ENCODE measurements at places on chromosomes 16 and 17. TPM values are rescaled to one million over a fixed set of nuclear protein-coding genes. Genes with fewer than 3 reads are reported as not detected.

GRCh38 chr16:76899767-76900166 is 291.2 kb upstream of the MON1B start:
- no peaks in the 10 kb centered on the region for H3K4me1 ChIP-seq
- no peak overlapping the region for H3K4me3 ChIP-seq
- DNase-seq: no peak

Gene GPR142
- total RNA-seq: not detected

DNA sequence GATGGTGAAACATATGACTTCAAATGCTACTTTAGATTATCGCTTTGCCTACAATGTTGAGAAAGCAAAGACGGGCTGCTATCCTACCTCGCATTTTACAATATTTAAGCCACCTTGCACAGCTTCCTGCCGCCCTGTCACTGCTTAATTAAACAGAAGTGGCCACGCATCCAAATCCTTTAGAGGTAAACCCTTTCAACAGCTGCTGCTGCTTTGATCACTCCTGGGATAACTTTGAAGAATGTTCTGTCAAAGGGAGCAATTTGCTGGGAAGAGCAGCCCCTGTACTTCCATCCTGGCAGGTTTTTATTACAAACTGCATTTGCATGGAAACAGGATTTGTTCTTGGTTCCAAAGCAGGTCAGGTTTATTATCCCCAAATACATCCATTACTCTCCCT is 24.2 kb upstream of the SSTR2 start:
- H3K4me3 ChIP-seq: no peak overlapping the region
- DNase-seq: no peak
- H3K36me3 ChIP-seq: no peaks in the 10 kb centered on the region
- H3K27ac ChIP-seq: no peak overlapping the region

Gene CHST6
- 0.17 TPM for total RNA-seq

Gene ODAD4
- 1.3 TPM for total RNA-seq

Gene DNAH9
- total RNA-seq: 3.0 TPM

- H3K4me1 ChIP-seq: no peaks in the 10 kb centered on the region
- peaks cover 30% of the 10 kb centered on the region for H3K27me3 ChIP-seq
- no peak for DNase-seq
- no peaks in the 10 kb centered on the region for H3K36me3 ChIP-seq
- no peak overlapping the region for H3K4me3 ChIP-seq
Measured at GRCh38 chr17:33055171-33055611, 63.5 kb downstream of the SPACA3 start.

DNA sequence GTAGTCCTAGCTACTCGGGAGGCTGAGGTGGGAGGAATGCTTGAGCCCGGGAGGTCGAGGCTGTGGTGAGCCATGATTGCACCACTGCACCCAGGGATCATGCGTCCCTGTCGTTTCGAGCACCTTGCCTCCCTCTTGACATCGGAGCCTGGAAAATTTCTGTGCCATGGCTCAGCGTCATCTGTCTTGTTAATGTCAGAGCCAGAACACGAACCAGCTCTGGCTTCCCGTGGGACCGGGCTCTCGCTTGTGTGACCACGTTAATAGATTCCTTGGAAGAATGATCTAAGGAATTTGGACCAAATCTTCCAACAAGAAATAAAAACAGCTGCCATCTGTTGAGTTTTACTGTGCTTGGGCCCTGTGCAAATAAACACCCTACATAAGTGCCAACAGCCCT is 117.7 kb downstream of the ABCC1 start:
- no peaks in the 10 kb centered on the region for H3K27me3 ChIP-seq
- peaks cover 36% of the 10 kb centered on the region for H3K36me3 ChIP-seq
- no peak overlapping the region for H3K4me3 ChIP-seq
- DNase-seq: no peak

GRCh38 chr16:4246777-4247459 is 5.0 kb upstream of the SRL start:
- no peaks in the 10 kb centered on the region for H3K27me3 ChIP-seq
- H3K27ac ChIP-seq: no peak overlapping the region
- no peak overlapping the region for H3K4me3 ChIP-seq
- no peak for DNase-seq

Gene VTN
- 4.2 TPM for total RNA-seq

Gene GPR179
- total RNA-seq: not detected

Gene ACSM3
- total RNA-seq: 11.7 TPM

- peak; percentile 94 for DNase-seq
- H3K4me1 ChIP-seq: peaks cover 42% of the 10 kb centered on the region
- peaks cover 20% of the 10 kb centered on the region for H3K36me3 ChIP-seq
Measured at GRCh38 chr16:30947859-30948666, 805 bp upstream of the ORAI3 start.

DNA sequence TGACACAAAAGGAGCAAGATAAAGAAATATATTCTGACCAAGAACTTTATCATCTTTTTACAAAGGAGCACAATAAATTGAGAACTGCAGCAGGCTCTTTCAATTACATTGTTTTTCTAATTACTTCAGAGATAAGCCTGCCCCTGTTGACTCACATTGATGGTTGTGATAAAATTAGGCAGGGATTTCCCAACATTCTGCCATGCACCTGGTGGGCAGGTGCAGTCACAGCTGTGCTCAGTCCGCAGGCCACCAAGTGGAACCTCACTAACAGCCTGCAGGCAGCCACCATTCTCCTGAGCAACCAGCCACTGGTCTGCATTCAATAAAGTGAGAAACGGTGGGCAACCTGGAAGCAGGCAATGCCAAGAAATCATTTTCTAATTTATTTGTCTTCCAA is 5.1 kb downstream of the FANCA start:
- no peak for DNase-seq
- no peak overlapping the region for H3K27ac ChIP-seq
- H3K4me1 ChIP-seq: peaks cover 8% of the 10 kb centered on the region
- no peaks in the 10 kb centered on the region for H3K36me3 ChIP-seq
- H3K27me3 ChIP-seq: no peaks in the 10 kb centered on the region
- no peak overlapping the region for H3K4me3 ChIP-seq

GRCh38 chr16:63363738-63364137 is 1327.5 kb upstream of the CDH8 start:
- H3K36me3 ChIP-seq: no peaks in the 10 kb centered on the region
- no peak for DNase-seq
- H3K4me3 ChIP-seq: no peak overlapping the region
- no peaks in the 10 kb centered on the region for H3K4me1 ChIP-seq

Gene TNS4
- 1,171 TPM for total RNA-seq

DNA sequence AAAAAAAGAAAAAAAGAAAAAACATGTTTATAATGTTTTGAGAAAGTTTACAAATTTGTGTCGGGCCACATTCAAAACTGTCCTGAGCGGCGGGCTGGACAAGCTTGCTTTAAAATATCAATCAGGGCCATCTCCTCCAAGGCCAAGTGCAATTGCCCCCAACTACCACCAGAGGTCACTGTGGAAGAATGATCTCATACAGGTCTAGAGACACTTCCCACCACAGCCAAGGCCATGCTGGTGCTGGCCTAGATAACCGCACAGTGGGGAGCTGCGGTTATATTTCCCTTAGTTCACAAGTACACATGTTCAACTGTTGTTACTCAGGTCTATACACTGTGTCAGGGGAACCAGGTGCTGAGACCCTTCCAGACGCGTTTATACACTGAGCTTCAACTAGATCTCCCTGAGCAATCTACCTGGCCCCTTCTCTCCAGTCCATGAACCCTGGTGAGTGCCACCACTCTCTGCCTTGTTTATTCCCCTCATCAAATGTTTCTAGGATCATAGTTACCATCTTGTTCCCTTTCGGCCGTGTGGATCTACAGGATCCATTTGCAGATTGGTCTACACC is 83.8 kb upstream of the CCL2 start:
- H3K36me3 ChIP-seq: no peaks in the 10 kb centered on the region
- no peak overlapping the region for H3K27ac ChIP-seq
- no peak overlapping the region for H3K4me3 ChIP-seq
- no peak for DNase-seq

DNA sequence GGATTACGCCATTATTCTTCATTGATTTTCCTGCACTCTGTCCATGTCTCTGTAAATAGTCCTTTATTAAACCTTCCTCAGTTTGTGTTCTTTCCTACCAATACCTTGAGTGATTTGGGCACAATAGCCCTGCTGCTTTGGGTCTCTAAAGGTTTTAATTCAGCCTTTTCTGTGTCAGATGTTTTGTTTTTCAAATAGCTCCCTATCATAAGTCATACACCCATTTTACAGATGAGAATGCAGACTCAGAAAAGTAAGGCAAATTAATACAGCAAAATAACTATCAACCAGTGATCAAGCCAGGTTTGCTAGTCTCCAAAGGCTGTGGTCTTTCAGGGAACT is 25.0 kb upstream of the KPNB1 start:
- H3K36me3 ChIP-seq: peaks cover 32% of the 10 kb centered on the region
- DNase-seq: no peak
- peaks cover 9% of the 10 kb centered on the region for H3K4me1 ChIP-seq
- no peak overlapping the region for H3K4me3 ChIP-seq

DNA sequence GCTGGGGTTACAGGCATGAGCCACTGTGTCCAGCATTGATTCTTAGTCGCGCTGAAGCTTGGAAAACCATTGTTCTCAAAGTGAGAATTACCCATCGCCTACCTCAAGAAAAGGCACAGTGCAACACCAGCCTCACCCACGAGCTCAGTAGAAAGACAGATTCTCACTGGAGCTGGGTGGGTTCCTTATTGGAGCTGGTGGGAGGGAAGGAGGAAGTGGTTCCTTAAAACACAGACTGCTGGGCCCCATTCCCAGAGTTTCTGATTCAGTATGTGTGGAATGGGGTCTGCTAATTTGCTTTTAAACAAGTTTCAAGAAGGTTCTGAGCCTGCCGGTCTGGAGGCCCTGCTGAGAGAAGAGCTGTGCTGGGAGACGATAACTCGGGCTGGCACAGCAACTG is 264.7 kb downstream of the ENGASE start:
- H3K27ac ChIP-seq: no peak overlapping the region
- H3K4me1 ChIP-seq: peaks cover 11% of the 10 kb centered on the region
- H3K27me3 ChIP-seq: peaks cover 42% of the 10 kb centered on the region
- no peaks in the 10 kb centered on the region for H3K36me3 ChIP-seq

DNA sequence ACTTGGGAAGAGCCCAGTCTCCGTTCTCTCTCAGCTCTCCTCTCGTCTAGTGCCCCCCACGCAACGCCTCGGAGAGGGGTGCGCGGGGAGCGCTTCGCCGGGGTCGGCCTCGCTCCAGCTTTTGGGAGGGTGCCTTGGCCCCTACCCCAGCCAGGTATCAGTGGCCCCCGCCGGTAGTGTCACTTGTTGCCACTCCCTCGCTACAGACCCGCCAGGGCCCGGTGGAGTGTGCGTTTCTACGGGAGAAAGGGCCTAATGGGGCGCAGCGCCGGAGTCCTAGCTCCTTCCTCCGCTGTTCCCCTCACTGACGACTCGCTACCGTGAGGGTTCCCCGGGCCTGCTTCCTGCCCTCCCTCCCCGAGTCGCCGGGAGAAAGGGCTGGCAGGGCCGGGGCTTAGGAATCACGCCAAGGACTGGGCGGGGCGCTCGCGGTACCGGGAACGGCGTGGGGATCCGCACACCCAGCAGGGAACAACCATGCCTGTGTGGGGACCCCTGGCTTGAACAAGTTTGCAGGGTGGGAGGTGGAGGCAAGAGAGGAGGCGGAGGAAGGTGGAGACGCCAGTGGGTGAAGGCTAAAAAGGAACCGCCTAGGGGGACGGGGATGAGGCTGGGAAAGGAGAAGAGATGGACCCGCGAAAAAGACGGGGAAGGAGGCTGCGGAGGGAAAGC is 997 bp upstream of the CDH11 start:
- H3K36me3 ChIP-seq: no peaks in the 10 kb centered on the region
- DNase-seq: peak; percentile 84

DNA sequence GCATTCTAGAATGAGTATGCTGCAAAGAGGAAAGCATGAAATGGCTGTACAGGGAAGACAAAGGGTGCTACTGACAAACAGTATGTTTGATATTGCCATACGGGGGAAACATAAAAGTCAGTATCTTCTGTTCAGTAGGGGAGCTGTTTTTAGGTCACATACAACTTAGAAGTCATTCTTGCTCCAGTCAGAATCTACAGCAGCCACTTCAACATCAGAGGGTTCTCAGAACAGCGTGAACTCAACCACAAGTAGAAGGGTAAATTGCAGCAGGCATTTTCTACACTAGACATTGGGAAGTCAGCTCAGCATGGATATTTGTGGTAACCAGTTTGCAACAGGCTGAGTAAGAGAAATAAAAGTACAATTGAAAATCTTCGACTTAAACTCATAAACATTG is 1241.8 kb upstream of the GOT2 start:
- H3K4me3 ChIP-seq: no peak overlapping the region
- DNase-seq: no peak
- no peak overlapping the region for H3K27ac ChIP-seq
- H3K36me3 ChIP-seq: no peaks in the 10 kb centered on the region
- H3K27me3 ChIP-seq: no peaks in the 10 kb centered on the region
- H3K4me1 ChIP-seq: no peaks in the 10 kb centered on the region

Gene SPATA22
- not detected for total RNA-seq

- no peak within 1 kb of the TSS for H3K27ac ChIP-seq
- DNase-seq: no peak
- H3K27me3 ChIP-seq: peaks cover 14% of the 10 kb centered on the region
Measured at GRCh38 chr17:40664582-40665333, at the start of gene KRT222. TSS of gene KRT222 (minus strand) at chr17:40665177. CDS start at chr17:40665099, 78 bp downstream.

- peaks cover 12% of the 10 kb centered on the region for H3K4me1 ChIP-seq
- no peak overlapping the region for H3K27ac ChIP-seq
- peak overlapping the region; percentile 41 for H3K4me3 ChIP-seq
- peaks cover 17% of the 10 kb centered on the region for H3K27me3 ChIP-seq
- no peak for DNase-seq
Measured at GRCh38 chr17:42072323-42073187, 22.2 kb upstream of the C17orf113 start.

Gene MT2A
- total RNA-seq: 1,014 TPM

Gene KRT39
- total RNA-seq: not detected

DNA sequence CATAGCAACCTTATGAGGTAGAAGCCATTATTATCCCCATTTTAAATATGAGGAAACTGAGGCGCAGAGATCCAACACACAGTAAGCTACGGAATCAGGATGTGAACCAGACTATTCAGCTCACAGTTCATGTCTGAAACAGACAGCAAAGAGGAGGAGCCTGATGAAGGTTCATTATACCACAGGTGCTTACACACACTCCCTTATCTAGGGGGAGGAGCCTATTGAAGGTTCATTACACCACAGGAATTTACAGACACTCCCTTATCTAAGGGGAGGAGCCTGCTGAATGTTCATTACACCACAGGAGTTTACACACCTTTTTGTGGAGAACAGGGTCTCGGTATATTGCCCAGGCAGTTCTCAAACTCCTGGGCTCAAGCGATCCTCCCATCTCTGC is 21.9 kb downstream of the C16orf95 start:
- no peaks in the 10 kb centered on the region for H3K27me3 ChIP-seq
- H3K36me3 ChIP-seq: no peaks in the 10 kb centered on the region
- DNase-seq: no peak
- no peak overlapping the region for H3K27ac ChIP-seq
- no peaks in the 10 kb centered on the region for H3K4me1 ChIP-seq

Gene NPIPB6
- 0.76 TPM for total RNA-seq

DNA sequence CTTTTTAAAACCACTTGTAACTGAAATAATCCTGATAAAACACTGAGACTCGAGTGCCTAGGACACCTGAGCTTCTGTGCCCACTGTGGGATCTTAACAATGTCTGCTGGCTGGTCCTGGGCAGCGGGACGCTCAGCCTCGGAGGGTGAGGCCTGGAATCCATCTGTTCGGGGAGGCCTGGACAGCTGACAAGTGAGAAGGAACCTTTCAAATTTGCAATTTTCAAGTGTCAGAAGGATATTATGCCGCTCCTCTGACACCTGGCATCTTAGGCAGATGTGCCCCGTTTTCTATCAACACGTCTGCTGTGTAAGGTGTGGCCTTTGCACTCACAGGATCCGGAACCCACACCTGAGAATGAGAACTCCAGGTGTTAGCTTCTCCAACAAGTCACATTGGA is 33.1 kb upstream of the C16orf78 start:
- H3K4me1 ChIP-seq: no peaks in the 10 kb centered on the region
- H3K27me3 ChIP-seq: peaks cover 34% of the 10 kb centered on the region
- H3K27ac ChIP-seq: no peak overlapping the region
- DNase-seq: peak; percentile 45
